ENCODE measurements at places on chromosomes 6 and 20.

- DNase-seq = no peak
Observed at GRCh38 chr6:104771258-104771832, 88.4 kb downstream of the HACE1 start.

DNA sequence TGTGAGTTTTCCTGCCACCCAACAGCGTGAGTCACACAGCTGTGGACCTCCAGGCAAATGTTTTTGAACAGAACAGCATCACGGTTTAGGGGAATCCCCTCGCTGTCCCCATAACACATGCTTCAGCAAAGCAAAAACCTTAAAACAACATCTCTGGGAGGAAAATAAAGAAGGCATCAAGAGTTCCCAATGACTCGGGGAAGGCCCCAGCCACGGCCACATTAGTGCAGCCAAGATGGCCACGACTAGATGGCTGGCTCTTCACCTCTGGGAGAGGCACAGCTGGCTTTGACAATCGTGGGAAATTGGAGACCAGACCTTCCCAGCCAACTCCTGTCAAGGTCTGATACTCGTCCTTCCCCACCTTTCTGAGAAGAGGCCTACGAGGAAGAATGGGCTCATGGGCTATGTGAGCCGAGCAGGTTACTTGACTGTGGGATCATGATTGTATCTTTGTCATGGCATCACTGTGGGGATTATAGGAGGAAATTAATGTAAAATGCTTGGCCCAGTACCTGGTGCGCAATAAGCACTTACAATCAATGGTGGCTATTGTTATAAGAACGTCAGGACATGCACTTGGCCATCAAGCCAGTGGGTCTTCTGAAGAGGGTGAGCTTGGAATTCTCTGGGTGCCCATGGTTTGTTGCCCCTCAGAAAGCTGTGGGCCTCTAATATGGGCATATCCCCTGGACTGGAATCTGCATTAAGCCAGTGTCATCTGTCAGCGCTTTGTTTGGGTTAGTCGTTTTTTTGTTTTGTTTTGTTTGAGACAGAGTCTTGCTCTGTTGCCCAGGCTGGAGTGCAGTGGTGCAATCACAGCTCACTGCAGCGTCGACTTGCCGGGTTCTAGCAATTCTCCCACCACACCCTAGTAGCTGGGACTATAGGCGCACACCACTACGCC lies 43.6 kb downstream of the FGD2 start:
- DNase-seq = no peak

GRCh38 chr6:146594495-146594894 lies 4.3 kb upstream of the ADGB start:
- DNase-seq = no peak

DNA sequence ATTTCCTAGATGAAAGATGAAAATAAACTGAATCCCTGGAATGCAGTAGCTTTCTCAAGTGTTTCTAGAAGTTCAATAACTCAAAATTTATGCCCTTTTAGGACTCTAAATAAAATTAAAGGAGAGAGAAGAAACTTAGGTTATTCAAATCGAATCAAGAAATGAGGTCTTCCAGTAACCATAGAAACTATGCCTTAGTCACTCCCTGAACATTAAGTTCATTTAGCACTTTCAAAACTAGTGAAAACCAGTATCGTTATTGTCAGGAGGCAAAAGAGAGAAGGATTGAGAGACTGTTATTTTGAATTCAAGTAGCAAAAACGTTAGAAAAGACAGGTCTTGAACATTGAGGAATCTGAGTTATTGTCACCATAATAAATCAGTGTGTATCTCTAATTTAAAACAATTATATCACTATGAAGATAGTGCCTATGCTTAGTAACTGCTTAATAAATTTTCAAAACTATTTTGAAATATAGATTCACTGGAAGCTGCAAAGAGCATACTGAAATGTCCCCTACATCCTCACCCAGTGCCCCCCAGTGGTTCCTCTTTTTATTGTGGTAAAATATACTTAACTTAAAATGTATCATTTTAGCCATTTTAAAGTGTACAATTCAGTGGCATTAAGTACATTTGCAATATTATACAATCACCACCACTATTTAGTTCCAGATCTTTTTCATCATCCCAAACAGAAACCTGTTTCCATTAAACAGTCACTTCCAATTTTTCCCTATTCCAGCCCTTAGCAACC lies 4.6 kb downstream of the RPP21 start:
- no peak for DNase-seq

- DNase-seq = no peak
Observed at GRCh38 chr6:155183095-155183494, 80.7 kb upstream of the CLDN20 start.

- DNase-seq = no peak
Observed at GRCh38 chr6:152701081-152701862, 3.6 kb downstream of the MYCT1 start.

GRCh38 chr6:3522561-3523260 lies 65.9 kb upstream of the SLC22A23 start:
- DNase-seq = no peak

DNA sequence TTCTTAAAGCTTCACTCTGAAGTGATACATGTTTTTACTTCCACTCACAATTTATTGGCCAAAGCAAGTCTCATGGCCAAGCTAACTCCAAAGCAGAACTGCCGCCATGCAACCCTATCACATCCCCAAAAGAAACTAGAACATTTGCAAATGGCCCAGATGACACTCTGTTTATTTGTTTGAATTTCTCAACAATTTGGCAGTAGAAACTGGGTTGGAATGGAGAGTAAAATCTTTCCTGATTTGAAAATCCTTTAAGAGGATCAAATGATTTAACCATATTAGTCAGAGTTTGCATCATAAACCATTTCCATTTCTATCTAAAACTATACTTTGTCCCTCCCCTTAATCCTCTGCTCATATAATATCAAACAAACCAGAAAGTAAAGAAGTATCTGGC lies 39.1 kb upstream of the E2F3 start:
- DNase-seq = no peak

DNA sequence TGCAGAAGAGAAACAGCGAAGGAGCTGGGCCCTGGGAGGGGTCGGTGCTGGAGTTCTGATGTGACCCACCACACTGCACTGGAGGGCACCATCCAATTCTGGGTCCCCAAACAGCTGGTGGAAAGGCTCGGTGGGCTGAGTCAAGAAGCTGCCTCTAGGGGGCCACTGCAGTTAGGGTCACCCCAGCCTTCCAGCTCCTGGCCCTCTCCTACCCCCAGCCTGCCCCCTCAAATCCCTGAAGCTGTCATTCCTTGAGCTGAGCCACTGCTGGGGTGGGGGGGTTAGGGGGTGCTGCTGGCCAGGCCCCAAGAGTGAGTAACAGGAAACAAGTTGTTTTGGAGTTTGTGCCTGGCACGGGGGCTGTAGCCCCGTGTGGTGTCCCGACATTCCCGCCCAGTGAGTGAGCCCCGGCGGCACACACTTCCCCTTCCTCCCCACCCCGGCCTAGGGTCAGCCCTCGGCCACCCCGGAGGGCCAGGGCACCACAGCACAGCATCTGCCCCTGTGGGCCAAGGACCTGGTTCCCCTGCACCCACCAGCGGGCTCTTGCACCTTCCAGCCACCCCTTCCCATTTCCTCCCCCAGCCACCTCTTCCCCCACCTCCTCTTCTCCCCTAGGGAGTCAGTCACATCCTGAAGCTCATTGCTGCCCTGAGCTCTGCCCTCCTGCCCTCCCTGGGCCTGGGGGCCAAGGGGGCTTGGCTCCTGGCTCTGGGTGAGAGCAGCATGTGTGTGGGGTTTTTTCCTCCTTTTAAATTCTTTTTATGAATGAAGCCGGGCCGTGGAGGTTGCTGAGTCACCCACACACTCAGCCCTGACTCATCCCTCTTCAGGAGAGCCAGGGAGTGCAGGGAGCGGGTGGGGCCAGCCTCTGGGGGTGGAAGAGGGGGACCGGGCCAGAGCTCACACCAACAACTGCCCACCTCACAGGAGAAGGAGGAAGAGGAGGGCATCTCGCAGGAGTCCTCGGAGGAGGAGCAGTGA lies 4.6 kb downstream of the SMIM29 start:
- no peak for DNase-seq

Data from stimulated activated CD8-positive, alpha-beta memory T cell treated with anti-CD3 and anti-CD28 coated beads, Interleukin-4, amount 100 ng/mL, for 1 hour (primary cell).